Left renal cortex interstitium (tissue), 4 donors: ENCODE measurements at places on chromosomes 6 and 20.
A peak's percentile ranks its signal among the peaks of the same experiment; 100 is the strongest.

GRCh38 chr6:138087593-138088325, 19.5 kb downstream of the PERP start:
- no peak for DNase-seq

- DNase-seq, result no peak
Measured at GRCh38 chr6:108561742-108562502, 1.2 kb downstream of the FOXO3 start.

- DNase-seq, result no peak
Measured at GRCh38 chr6:162200041-162200440, 527.5 kb downstream of the PRKN start.

GRCh38 chr6:158497620-158498019, 62.3 kb upstream of the TMEM181 start:
- no peak for DNase-seq

DNA sequence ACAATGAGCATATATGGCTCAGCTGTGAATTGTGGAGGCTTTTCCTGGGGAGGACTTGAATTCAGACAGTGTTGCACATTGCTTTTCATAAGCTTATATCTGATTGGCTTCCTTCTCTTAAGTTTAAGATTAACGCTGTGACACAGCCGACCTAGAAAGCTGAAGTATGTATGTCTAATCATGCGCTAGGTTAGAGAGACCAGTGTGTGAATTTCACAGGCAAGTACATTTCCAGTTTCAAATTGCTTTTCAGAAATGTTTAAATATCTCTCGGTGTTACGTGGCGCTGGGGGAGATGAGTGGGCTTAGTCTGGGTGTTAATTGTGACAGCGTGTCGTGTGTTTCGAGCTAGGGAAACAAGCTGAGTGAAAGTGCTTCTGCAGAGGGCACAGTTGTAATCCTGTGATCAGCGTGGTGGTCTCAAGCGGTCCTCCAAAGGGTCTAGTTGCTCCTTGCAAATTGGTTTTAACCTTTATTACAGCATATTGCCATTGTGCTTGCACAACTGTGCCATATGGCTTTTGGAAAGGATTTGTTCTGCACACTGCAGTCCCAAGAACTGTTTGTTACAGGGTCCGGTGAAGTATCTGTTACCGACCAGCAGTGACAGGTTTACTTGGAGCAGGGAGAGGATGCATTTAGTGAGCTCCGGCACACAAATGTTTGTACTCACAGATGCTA, 166.6 kb downstream of the SASH1 start:
- no peak for DNase-seq

- no peak for DNase-seq
Measured at GRCh38 chr6:139194740-139195139, 59.9 kb downstream of the HECA start.

- DNase-seq, result peak; percentile 63
Measured at GRCh38 chr6:71107911-71108420, 151.1 kb upstream of the B3GAT2 start.

DNA sequence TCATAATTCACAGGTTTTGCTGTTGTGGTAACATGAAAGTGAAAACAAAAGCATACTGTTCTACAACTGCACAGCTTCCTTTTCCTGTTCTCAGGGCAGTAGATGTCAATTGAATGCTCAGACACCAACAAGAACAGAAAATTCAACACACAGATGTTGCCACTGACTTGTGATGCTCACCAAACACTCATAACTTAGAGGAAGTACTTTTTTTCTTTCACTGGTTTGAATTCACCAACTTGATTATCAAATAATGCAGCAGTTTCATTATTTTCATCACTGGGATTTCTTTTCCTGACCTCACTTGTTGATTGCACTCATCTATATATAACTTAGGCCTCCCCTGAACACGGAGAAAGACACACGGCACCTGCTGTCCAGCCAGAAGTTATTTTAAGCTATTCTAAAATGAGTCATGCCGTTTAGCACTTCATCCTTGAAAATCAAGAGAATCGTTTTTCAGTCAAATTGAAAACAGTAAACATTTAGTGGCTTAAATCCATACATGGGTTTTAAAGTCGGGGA, 949 bp downstream of the TXLNB start:
- no peak for DNase-seq

DNA sequence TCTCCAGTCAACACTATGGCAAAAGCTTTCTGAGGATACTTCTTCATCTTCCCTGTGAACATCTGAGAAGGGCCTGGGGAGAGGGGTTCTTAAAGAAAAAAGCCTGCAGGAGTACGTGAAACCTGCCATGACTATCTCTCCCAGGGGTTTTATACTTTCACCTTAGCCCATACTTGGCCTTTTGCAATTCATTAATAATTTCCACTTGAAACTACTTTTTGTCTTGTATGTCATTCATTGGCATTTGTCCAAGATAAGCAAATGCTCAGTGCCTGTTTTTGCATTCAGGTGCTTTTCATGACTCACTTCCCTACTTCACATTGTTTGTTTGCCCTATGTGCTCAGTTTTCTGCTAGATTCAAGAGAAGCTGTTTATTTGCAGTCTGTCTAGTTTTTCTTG, 580.3 kb upstream of the GJE1 start:
- DNase-seq, result no peak

DNA sequence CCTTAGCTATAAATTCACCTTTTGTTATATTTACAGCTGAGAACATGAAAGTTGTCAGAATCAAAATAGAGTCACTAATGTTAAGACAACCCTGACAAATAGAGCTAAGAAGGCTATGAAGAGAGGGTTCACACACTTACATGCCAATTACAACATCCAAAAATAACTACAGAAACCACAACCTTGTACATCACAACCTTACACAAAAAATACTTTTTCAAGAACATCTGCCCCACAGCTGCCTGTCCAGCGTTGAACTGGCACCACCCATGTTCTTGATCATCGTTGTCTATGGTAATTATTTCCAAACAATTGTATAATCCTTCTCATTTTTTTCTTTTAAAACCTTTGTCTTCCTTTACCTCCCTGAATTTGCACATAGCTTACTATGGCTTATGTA, 231.2 kb upstream of the FKBP1C start:
- no peak for DNase-seq

- no peak for DNase-seq
Measured at GRCh38 chr20:23613676-23614075, 8.0 kb upstream of the CST9 start.

- no peak for DNase-seq
Measured at GRCh38 chr6:4010689-4011090, 68.2 kb downstream of the FAM217A start.

DNA sequence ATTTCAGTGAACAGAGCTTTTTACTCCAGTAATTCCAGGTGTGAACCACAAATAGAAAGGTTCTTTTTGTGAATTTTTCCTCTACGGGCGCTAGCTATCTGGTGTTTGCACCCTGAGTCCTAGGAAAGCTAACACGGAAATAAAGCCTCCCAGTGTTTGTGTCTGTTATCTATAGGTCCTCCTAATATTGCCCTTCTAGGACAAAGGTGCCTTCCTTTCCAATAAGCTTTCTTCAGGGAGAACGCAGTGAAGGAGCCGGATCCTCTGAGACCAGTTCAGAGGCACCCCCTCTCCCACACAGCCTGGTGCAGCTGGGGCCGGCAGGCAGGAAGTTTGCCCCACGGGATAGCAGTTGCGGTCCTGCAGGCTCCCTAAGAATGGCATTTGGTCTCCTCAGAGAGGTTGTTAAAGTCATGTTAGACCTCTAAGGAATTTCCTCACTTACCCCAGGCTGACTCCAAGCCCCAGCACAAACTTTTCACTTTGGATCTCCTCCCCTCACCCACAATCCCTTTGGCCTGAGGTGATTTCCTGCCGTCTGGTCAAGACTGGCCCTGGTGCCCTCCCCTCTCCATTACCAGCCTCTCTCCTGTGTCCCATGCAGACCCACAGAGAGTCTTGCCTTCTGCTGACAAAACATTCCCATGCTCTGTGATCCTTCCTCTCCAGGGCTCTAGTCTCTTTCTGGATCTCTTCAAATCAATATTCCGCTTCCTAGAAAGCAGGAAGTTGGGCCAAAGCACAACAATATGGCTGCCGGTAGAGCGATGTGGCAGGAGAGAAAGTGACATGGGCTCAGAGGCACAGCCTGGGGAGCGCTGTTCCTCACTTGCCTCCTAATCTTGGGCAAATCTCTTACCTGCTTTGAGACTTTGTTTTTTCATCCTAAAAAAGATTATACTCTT, 126.0 kb downstream of the MOXD1 start:
- no peak for DNase-seq

- DNase-seq, result no peak
Measured at GRCh38 chr6:64733433-64733832, 973.6 kb downstream of the EYS start.

DNA sequence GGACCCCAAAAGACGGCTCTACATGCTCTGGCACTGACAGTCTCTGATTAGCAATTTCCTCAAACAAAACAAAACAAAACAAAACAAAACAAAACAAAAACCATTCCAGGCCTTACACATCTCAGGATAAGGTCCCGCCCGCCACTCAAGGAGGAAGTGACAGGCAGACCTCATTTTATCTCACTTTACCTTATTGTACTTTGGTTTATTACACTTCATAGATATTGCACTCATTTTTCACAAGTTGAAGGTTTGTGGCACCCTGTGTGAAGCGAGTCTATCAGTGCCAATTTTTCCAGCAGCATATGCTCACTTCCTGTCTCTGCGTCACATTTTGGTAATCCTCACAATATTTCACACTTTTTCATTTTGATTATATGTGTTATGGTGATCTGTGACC, 15.2 kb downstream of the ZBP1 start:
- DNase-seq, result no peak

- no peak for DNase-seq
Measured at GRCh38 chr20:44234566-44235317, 12.4 kb upstream of the GDAP1L1 start.

DNA sequence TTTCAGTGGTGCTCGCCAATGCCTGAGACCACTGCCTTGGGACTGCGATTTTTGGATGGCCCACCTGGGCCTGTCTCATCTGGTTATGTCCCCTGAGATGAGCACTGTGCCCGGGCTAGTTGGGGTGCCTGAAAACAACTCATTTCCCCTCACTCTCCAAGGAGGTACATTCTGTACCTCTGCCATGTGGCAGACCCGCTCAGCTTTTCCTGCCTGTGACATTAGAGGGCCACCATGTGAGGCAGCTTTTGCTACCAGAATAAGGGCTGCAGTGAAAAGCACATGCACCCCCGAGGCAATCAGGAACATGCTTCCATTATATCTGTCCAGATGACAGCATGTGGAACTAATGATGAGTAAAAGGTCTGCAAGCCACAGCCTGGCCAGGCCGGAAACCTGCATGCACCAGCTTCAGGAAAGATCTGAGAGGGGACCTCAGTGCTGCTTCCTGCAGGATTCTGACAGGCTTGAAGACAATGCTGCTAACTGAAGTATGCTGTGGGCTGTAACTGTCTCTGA, 11.3 kb upstream of the SRSF6 start:
- DNase-seq, result no peak

DNA sequence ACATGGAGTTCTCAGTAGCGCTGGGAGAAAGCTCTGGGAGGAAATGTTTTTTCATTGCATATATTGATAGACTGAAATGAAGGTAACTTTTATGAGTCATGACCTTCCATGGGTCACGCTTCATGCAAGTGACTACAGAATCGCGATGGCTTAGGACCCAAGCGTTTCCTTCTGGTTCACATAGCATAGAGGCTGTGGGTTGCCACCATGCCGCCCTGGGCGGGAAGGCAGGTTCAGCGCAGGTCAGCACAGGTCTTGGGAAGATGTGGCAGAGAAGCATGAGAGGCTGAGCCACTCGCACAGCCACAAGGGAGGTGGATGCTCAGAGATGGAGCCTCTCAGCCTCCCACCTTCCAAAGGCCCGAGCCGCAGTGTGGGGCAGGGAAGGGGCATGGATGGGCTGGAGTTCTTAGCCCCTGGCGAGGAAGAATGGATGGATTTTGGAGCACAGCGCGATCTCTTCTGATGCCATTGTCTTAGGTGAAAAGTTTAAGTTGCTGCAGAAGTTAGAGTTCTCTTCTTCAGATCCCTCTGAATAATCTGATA, 219.5 kb downstream of the SMOC2 start:
- DNase-seq, result no peak

DNA sequence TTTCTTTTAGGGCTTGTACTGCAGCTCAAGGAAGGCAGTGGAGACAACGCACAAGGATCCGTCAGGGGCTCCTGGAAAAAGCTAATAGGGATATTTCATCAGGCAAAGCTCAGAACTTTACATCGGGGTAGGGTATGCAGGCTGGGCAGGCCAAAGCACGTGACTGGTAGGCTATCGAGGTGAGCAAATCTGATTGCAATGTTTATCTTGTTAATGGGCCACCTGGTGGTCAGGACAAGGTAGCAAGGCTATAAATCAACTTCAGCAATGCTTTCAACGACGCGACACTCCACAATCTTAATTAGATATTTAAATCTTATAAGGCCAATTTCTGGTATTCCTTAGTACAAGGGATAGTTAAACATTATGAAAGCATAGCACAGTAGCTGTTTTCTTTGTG, 1302.8 kb upstream of the EYS start:
- no peak for DNase-seq

DNA sequence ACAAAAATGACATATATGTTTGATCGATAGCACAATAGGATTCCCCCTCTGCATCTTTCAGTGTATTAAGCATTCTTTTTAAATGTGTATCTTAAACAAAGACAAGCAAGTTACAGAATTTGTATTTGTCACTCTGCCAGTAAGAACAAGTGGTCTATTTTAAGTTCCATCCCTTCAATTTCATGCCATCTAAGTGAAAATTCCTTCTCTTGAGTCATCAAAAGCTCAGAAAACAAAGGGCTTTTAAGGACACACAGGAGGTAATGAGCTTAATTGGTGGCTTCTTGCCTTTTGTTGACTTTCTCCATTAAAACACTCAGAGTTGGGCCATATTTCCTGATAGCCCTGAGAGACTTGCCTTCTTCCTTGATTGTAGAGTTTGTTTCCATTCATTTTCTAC, 547.8 kb downstream of the TENT5A start:
- DNase-seq, result no peak

DNA sequence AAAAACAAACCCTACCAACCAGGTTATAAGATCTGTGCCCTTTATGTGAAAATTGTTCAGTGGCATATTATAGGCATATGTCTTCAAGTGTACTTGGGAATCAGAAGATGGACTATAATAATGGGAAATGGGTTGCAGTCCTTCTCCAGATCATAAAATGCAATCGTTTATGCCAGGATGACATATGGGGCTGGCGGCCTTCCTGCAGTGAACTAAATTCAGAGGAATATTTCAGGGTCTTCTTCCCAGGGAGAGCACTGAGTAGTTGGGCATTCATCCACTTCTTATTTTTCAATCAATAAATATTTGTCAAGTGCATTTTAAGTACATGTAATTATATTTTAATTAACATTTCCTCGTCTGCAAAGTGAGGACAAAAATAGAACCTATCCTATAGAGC, 176.2 kb upstream of the CNR1 start:
- DNase-seq, result no peak

GRCh38 chr6:3380344-3381232, 76.3 kb downstream of the SLC22A23 start:
- no peak for DNase-seq

GRCh38 chr6:166341464-166341863, 881 bp downstream of the SFT2D1 start:
- no peak for DNase-seq

DNA sequence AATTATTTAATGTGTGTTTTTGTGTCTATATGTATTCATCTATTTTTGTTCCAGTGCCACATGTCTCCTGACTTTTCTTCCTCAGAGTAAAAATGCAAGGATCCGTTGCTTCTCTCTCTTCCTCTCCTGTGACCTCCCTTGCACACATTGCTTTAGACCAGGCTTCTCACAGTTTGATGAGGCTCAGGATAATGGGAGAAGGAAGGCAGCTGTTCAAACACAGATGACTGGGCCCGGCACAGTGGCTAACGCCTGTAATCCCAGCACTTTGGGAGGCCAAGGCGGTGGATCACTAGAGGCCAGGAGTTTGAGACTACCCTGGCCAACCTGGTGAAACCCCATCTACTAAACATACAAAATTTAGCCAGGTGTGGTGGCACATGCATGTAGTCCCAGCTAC, 241.9 kb downstream of the SAMD5 start:
- DNase-seq, result no peak
